ENCODE measurements at places on chromosomes 11 and 22.

DNA sequence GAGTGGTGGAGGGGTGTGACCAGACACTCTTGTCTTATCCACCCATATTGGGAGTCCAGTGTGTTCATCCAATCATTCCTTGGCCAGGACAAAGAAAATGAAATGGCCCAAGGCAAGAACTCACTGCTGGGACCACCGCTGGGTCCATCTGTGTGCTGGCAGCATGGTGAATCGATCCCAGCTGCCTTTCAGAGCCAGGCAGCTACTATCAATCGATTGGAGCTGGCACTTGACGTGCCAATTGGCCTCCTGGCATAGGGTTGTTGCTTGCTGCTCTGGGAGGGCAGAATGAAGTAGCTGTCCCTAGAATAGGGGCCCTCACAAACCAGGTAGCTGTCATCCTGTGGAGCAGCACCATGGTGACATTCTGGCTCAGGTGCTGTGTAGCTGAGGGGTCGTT, 1.4 kb upstream of the ARVCF start:
- no peak for DNase-seq

GRCh38 chr22:46575911-46576555, 38.6 kb upstream of the CELSR1 start:
- no peak for DNase-seq

DNA sequence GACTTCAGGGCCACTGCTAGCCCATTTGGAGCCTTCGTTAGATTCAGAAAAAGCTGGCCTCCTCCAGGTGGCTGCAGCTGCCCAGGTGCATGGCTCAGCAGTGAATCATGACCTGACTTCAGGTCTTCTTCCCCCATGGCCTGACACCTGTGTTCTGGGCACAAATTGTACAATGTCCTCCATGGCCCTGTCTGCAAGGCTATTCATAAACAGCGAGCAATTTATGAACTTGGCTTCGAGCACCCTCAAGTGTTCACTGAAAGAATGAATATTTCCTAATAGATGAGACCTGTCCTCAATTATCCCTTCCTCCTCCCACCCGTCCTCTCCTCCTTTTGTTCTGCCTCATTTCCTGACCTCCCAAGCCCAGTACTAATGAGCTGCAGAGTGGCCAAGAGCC, 12.2 kb upstream of the VPS37C start:
- DNase-seq, result no peak

DNA sequence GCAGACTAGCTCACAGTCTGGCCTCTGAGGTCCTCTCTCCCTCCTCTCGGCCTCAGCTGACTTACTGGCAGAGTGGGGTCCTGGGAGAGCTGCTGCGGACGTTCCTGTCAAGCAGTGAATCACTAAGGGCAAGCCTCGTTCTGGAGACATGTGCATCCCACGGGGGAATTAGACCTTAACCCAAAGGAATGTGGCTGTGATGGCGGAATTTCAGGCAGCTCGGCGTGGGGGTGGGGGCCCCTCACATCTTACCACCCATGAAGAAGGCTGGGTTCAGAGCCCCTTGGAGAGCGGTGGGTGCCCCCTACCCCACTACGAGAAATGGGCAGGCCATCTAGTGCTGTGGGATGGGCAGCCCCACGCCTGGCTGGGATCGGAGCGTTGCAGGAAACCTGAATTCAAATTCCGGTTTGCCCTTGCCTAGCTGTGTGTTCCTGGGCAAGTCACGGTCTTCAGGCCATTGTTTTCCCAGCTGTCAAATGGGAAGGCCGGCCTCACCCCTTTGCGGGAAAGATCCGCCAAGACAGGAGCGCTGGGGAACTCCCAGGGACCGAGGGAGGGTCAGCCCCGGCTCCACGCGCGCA, 554 bp downstream of the LRRC32 start:
- DNase-seq, result no peak

DNA sequence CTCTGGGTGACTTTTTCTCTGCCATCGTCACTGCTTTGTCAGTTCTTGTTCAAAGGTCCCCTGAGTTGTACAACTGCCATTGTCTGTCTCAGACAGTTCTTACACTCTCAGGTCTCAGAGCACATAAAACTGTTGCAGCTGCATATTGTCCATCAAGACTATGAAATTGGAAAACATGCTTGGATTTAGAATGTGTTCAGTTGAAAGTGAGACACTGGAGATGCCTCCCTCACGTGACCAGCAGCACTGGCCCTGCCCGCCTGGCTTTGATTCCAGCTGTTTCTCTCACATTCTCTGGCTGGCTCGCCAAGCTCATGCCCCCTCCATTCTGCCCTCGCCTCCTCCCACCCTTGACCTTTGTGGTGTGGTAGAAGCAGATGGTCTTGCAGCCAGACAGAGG, 244.2 kb downstream of the NTM start:
- DNase-seq, result no peak

DNA sequence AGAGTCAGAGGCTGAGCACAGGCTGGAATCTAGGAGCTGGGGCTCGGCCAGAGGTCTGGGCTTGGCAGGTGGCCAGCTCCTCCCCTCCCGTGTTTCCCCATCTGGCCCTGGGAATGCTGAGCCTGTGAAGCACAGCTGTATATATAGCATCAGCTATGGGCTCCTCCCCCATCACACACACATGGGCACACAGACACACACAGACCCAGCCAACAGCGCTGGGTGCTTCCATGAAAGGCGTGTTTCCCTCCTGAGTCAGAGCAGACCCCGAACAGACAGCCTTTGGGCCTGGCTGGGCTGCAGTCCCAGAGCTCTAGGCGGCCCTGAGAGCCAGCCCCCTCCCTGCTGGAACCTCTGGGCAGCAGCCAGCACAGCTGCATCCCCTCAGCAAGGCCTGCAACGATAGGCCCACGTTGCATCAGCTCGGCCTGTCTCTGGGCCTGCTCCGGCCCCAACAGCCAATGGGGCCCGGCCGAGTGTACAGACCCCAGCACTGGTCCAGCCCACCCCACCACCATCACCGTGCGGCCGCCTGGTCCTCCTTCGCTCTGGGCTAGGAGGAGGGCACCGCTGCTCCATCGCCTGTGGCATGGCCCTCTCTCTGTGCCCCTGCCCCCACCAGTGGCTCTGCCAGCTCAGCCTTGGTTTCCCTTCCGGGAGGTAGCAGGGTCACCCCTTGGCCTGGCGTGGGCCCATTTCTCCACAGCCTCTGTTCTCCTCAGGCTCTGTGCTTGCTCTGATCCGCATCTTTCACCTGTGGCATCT, 7.6 kb upstream of the SERPINH1 start:
- DNase-seq, result no peak
